ENCODE measurements at places on chromosomes 5 and 9.

DNA sequence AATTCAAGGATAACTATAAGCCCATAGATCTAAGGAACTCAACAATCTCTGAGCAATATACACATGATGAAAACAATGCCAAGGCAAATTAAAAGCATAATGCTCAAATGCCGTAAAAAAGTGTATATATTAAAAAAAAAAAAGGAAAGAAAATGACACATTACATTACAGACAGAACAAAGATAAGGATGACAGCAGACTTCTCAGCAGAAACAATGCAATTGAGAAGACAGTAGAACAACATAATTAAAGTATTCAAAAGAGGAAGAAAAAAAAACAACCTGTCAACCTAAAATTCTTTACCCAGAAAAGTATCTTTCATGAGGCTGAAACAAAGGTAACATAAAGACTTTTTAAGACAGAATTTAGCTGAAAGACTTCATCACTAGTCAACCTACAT is 591.7 kb downstream of the ZNF608 start:
- DNase-seq: no peak

- no peak for DNase-seq
Measured at GRCh38 chr5:37869216-37869615, 29.4 kb upstream of the GDNF start.

GRCh38 chr5:138234651-138235050 is 21.5 kb upstream of the CDC23 start:
- DNase-seq: no peak

DNA sequence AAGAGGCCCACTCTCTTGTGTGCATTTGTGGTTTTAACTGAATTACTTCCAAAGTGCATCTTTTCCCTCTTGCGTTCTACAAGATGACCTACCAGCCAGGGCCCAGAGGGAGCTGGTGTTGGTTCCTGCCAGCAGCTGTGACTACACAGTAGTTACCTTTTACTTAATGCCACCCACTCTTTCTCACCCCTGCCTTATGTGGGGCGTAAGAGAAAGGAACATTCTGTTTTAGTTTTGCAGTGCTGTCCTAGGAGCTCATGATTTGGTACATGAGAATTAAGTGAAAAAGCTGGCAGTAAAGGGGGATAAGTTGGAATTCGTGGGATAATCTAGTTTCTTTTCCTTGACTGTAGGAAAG is 45.4 kb downstream of the RCL1 start:
- no peak for DNase-seq

Measured in heart left ventricle (tissue), 16 donors.